ENCODE measurements at places on chromosomes 12 and 14. TPM values are rescaled to one million over a fixed set of nuclear protein-coding genes. Genes with fewer than 3 reads are reported as not detected.
A peak's percentile ranks its signal among the peaks of the same experiment; 100 is the strongest.

DNA sequence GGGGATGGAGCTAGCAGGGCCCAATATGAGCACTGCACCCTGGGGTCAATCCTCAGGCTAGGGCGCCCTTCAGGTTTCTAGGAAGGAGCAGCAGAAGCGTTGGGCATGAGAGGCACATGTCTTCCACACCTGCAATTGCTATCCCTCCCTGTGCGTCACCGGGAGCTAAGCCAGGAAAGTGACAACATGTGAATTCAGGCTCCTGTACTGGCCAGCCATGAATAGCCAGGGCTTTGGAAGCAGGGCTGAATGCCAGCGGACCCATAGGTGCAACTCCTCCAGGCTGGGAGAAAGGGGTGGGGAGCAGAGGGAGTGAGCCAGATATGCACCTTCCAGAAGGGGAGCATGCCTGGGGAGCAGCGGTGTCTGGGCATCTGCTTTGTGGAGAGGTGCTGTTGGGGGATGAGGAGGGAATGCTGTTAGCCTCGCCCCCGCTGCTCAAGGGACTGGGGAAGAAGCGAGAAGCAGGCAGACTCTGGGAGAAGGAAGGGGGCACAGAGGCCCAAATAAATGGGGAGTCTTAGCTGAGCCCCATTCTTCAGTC, 6.1 kb downstream of the HOXC5 start:
- no peak for DNase-seq

DNA sequence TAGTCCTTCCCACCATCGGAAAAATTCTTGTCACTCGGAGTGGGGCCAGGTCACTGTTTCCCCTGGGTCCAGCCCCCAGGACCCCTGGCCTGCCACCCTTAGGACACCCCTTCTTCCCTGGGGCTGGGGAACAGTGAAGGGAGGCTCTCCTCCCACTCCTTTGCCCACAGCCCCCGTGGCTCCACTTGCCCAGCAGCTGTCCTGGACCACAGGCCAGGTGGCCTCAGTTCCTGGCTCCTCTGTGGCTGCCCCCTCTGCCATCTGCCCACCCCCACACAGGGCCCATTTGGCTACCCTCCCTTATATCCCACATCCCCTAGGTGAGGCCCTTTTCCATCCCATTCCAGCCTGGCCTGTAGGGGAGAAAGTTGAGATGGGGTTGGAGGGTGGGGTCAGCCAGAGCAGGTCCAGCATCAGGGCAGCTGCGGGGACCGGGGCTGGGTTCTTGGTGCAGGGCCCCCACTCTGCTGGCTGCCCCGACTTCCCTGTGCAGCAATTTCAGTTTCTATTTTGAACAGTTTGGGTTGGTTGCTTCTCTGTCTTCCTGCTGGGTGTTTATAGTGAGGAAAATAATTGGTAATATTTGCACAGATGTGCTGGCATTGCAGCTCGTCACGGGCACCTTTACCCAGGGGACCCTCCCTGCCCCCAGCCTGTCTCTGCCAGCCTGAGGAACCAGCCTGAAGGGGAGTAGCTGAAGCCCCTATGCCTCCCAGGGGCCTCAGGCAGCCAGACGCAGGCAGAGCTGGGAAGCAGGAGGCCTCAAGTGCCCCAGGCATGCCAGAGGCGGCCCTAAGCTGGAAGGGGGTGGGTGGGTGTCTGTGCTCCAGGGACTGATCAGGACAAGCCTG, 23.4 kb downstream of the SYNDIG1L start:
- no peak for DNase-seq

- DNase-seq, result no peak
Observed at GRCh38 chr12:88401155-88401554, 179.1 kb downstream of the KITLG start.

DNA sequence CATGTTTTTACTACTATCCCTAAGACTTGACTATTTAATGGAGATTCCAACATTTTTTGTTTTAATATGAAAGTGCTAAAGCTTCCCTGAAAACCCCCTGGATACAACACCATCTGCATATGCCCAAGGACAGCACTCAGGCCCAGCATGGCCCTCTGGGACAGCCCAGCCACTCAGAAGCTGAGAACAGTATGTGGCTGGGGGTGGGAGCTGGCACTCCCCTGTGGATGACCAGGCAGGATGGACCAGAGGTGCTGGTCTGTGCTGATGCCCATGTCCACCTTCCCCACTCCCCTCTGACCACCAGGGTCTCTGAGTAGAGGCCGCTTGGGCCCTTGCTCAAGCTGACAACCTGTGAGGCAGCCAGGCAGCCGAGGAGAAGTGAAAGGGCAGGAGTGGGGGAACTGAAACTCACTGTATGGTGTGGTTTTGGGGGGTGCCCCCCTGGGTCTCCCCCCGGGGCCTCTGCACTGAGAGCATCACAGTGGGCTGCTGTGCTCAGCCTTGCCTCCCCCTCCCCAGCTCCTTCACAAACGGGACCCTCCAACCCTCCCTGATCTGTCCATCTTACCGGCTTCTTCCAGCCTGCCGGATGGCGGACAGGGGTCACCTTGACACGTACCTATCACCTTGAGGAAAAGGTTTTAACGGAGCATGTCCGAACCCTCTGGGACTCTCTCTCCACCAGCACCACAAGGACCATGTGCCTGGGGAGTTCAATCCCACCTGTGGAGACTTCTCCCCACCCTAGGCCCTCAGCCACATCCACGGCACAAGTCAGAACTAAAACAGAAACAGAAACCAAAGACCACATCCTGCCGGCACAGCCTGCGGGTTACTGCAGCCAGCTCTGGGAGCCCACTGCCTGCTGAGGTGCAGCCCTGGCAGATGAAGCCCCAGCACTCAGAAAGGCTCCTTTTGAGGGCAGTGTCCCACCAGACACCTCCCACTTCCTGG, at the start of gene TMEM229B:
TMEM229B (minus strand) TSS at position 785 of the 957 bp plus-strand sequence. CDS start 14,798 bp downstream, outside the sequence.
- DNase-seq, result peak; percentile 86

GRCh38 chr14:100891501-100892445, 11.7 kb downstream of the RTL1 start:
- DNase-seq, result no peak

- DNase-seq, result no peak
Observed at GRCh38 chr14:99224116-99224910, 47.7 kb downstream of the BCL11B start.

GRCh38 chr12:14841761-14842160, 1.6 kb downstream of the ART4 start:
- no peak for DNase-seq

DNA sequence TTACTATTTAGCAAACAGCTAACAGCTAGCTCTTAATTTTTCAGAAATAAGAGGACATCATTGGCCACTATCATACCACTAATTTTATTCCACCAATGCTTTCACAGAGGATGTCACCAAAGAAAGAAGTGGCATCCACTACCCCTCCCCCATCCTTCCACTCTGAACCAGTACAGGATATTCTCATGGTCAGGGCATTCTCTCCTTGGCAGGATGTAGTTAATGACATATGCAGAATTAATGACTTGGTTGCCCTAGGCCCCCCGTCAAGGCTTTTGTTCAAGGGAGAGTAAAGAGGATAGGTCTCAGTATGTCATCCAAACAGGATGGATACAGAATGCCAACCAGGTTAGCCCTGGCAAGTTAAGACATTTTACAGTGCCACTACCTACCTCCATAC, 18.9 kb upstream of the NUP107 start:
- DNase-seq, result no peak

- no peak for DNase-seq
Observed at GRCh38 chr12:122929812-122930211, 33.9 kb upstream of the VPS37B start.

- peak; percentile 54 for DNase-seq
Observed at GRCh38 chr12:64796205-64796845, 28.1 kb upstream of the TBC1D30 start.

GRCh38 chr12:113059071-113059595, 2.6 kb downstream of the DTX1 start:
- peak; percentile 28 for DNase-seq

- DNase-seq, result no peak
Observed at GRCh38 chr14:50333014-50333509, 20.9 kb downstream of the DMAC2L start.

DNA sequence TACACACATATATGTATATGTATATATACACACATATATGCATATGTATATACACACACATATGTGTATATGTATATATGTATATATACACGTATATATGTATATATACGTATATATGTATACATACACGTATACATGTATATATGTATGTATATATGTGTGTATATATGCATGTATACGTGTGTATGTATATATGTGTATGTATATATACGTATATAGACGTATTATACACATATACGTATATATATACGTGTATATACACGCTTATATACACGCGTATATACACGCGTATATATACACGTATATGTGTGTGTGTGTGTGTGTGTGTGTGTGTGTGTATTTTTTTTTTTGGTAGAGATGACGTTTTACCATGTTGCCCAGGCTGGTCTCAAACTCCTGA, 32.9 kb upstream of the ZNF740 start:
- no peak for DNase-seq

- DNase-seq, result no peak
Observed at GRCh38 chr14:73741876-73742519, 27.8 kb upstream of the PNMA1 start.

DNA sequence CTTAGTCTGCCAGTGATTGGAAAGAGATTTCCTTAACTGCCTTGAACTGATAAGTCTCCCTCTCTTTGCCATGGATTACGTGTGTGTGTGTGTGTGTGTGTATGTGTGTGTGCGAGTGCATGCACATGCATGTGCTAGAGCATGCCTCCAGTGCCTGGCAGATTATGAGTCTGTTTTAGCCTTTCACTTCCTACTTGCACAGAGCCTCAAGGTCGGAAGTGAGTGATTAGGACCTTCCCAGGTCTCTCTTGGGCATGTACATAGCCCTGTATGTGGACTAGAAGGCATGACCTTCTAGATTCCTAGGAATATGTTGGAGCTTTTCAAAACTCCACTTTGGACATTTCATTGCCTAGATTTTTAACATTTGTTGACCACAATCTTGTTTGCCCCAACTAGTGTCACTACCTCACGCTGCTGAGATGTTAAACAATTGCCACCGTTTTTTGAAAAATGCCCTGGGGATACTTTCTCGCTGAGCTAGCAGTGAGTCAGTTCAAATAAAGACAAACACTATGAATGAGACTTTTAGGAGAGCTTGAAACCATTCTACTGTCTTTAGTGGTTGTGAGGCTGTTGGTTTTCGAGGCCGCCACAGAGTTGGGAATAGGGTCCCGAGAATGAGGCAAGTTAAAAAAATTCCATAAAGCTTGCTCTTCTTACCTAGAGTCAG, 28.2 kb downstream of the KIAA0586 start:
- no peak for DNase-seq

- no peak for DNase-seq
Observed at GRCh38 chr12:23540572-23540971, 408.9 kb downstream of the SOX5 start.

GRCh38 chr12:128829861-128830504, 6.2 kb upstream of the SLC15A4 start:
- DNase-seq, result peak; percentile 46

DNA sequence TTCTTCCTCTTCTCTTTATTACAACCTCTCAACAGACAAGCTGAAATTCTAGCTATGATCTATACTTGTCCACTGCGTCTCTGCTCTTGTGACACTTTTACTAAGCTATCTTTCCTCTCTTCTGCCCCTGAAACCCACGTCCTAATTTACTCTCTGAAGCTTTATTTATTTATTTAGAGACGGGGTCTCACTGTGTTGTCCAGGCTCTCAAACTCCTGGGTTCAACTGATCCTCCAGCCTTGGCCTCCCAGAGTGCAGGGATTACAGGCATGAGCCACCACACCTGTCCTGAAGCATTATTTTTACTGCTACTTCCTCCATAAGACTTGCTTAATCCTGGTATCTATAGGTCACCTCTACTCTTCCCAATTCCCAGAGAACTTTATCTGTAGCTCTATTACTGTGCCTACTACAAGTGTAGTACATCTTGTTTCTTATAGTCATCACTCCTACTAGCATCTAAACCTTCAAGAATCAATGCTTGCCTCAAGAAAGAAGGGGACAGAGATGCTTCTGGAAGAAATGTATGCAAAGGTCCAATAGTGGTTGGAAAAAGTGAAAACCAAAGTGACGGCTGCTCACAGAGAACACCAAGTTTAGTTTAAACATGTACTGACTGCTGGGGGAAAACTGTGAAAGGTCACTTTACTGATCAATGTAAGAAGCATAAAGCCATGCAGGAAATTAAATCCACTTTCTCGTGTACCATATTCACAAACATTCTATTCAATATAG, 61.3 kb downstream of the MED13L start:
- DNase-seq, result no peak

GRCh38 chr12:14367040-14367661, 1.7 kb downstream of the ATF7IP start:
- DNase-seq, result peak; percentile 36

DNA sequence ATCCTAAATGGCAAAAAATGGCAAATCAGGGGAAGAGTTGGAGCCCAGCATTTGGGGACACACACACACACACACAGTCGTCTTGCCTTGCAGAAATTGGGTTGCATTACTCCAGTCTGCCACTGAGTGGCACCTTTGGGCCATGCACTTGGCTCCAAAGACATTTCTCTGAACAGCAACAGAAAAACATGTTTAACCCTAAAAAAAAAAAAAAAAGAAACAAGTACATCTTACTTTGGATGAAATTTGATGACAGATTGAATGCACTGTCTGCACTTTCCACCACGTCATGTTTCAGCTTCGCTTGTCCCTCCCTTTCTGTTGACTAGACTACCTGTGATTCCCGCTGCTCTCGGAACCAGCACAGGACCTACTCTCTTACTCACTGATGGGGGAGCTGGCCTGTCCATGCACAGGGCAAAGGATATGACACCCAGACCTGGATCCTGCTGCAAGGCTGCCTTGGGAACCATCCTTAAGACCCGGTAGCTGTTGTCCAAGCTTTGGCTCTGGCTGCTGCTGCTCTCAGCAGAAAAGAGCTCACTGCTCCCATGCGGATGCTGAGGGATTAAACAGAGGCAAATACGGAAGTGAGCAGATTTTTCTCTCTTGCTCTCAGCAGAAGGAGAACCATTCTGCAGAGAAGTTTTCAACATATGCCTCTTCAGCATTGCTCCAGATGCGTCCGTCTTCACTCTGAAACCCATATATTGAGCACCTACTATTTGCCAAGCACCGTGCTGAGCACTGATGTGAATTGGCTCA, 376.8 kb downstream of the DPF3 start:
- DNase-seq, result peak; percentile 62

DNA sequence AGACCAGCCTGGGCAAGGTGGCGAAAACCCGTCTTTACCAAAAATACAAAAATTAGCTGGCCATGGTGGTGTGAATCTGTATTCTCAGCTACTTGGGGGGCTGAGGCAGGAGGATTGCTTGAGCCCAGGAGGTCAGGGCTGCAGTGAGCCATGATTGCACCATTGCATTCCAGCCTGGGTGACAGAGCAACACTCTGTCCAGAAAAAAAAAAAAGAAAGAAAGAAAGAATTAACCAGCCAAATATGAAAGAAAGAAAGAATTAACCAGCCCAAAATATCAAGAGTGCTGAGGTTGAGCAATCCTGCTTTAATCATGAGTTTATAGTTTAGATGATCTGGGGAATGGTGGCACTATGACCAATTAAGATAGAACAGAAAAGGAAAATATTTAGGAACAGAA, 3.5 kb upstream of the ACTN1 start:
- DNase-seq, result no peak

- no peak for DNase-seq
Observed at GRCh38 chr12:50887191-50887590, 44.5 kb downstream of the TMPRSS12 start.

Gene PAX9
- polyA plus RNA-seq, result not detected

Gene LTB4R2
- 2.1 TPM for polyA plus RNA-seq

Gene KTN1
- 30.5 TPM for polyA plus RNA-seq

Gene REP15
- polyA plus RNA-seq, result not detected

Gene NRIP2
- polyA plus RNA-seq, result 1.4 TPM

Gene SLIRP
- 228 TPM for polyA plus RNA-seq

Gene RFLNA
- not detected for polyA plus RNA-seq

Gene RPL41
- polyA plus RNA-seq, result 2,591 TPM

Gene FMNL3
- 22.7 TPM for polyA plus RNA-seq

All from immature natural killer cell (primary cell).